SK-MEL-5 (cell line): ENCODE measurements at places on chromosomes 13 and 19. TPM values are rescaled to one million over a fixed set of nuclear protein-coding genes. Genes with fewer than 3 reads are reported as not detected.

CELF5 gene
- total RNA-seq = not detected in 2 replicates

ADM5 gene
- total RNA-seq = 0.59 and 0.61 TPM in 2 replicates

FREM2 gene
- 2.5 and 2.8 TPM in 2 replicates for total RNA-seq

ANKLE1 gene
- 1.3 TPM in 2 replicates for total RNA-seq

CEACAM1 gene
- total RNA-seq = 31.2 and 38.8 TPM in 2 replicates

KLK11 gene
- total RNA-seq = not detected in 2 replicates

ATP8A2 gene
- 0.05 and 0.26 TPM in 2 replicates for total RNA-seq

KCNN1 gene
- 3.5 and 4.6 TPM in 2 replicates for total RNA-seq

GRIK5 gene
- not detected in 2 replicates for total RNA-seq

TLE6 gene
- 3.2 and 4.3 TPM in 2 replicates for total RNA-seq

DNA sequence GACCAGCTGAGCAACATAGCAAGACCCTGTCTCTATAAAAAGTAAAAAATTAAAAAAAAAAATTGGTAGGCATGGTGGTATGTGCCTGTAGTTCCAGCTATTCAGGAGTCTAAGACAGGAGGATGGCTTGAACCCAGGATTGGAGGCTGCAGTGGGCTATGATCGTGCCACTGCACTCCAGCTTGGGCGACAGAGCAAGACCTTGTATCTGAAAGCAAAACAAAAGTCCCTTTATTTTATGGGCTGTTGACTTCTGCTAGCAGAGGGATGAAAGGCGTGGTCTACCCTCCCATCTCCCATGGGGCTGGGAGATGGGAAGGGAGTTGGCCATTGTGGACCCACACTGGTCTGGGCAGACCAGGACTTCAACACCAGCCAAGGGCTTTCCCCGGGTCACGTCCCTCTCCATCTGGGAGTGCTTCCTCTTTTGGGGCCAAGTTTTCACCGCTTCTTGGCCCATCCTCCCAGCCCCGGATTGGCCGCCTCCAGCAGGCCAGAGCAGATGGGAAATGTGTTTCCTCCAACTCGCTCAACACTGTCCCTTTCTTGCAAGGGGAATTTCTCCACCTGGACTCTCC lies 2.2 kb upstream of the TNFSF9 start:
- peak; percentile 86 for DNase-seq

DNA sequence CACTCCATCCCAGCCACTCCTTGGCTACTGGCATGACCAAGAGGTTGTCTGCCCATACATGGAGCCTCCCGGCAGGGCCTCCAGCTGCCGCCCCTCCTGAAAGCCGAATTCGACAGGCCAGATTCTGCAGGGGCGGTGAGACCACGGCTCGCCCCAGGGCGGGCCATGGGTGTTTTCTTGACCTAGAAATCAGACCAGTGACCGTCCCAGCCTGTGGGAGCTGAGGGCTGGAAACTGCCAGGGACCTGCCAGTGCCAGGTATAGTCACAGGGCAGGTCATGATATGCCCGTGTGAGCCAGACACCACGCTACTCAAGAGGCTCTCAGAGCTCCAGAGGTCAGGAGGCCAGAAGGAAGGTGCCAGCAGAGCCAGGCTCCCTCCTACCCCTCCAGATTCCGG lies 16.8 kb downstream of the DAPK3 start:
- no peak for DNase-seq

- peak; percentile 63 for DNase-seq
Measured at GRCh38 chr13:71320452-71320851, 546.6 kb downstream of the DACH1 start.

GRCh38 chr19:18109341-18109732 lies 11.8 kb downstream of the MAST3 start:
- DNase-seq = no peak

- peak; percentile 28 for DNase-seq
Measured at GRCh38 chr13:44575741-44576350, at the start of gene TSC22D1. Gene TSC22D1 (minus strand): TSS chr13:44576330. CDS start chr13:44576074, 256 bp downstream.

DNA sequence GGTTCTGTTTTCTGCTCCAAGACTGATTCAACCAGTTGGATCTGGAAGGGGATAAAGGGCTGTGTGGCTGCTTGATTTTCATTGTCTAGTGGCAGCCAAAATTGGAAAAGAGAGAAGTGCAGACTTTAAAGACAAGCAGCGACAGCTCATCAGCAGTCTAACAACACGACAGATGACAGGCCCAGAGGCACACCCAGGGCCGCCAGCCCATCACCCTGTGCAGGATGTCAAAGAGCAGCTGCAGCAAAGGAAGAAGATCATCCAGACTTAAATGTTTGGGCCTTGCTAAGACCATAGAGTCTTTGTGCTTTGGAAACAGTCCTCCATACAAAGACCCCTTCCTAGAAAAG lies 421.0 kb upstream of the KLF12 start:
- DNase-seq = no peak

DNA sequence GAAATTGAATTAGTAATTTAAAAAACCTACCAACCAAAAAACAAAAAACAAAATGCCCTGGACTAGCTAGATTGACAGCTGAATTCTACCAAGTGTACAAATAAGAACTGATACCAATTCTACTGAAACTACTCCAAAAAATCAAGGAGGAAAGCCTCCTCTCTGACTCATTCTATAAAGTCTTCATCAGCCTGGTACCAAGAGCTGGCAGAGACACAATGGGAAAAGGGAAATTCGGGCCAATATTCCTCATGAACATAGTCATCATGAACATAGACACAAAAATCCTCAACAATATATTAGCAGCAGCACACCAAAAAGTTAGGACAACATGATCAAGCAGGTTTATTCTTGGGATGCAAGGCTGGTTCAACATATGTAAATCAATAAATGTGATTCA lies 2667.7 kb upstream of the PCDH20 start:
- no peak for DNase-seq

- DNase-seq = no peak
Measured at GRCh38 chr13:78609464-78610205, 6.3 kb upstream of the POU4F1 start.

- no peak for DNase-seq
Measured at GRCh38 chr19:14985133-14985532, 5.5 kb upstream of the SLC1A6 start.

DNA sequence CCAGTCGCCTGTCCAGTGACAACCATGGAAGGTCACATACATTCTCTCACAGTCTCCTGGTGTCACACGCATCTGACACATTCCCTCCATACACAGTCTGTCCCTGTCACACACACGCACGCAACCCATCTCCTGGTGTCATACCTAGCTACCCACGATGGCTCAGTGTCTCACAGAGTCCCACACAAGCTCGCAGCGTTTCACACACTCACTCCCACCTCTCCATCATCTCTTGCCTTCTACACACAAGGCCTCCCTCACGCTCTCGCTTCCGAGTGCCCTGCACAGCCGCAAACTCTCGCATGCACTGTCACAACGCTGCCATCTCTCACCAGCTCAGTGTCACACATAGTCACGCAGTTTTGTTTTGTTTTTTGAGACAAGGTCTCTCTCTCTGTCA lies 1.2 kb upstream of the GNG8 start:
- no peak for DNase-seq

- peak; percentile 41 for DNase-seq
Measured at GRCh38 chr19:28289295-28290063, 923.5 kb downstream of the UQCRFS1 start.

DNA sequence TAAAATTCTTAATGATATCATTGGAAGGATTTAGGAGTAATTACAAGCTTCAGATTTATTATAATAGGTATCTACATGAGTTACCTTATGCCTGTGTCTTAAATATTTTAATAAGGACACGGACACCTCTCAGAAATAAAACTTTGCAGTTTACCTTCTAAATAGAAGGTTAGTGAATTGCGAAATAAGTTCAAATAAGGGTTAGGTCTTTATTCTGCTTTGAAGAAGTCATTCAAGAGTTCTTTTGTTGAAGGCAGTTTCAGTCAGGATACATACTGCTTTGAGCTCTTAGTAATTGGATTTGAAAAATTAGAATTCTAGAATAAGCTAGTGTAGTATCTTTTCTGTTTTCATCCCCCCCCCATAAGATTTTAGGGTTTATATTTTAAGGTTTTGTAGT lies 53.0 kb downstream of the NAA16 start:
- no peak for DNase-seq

DNA sequence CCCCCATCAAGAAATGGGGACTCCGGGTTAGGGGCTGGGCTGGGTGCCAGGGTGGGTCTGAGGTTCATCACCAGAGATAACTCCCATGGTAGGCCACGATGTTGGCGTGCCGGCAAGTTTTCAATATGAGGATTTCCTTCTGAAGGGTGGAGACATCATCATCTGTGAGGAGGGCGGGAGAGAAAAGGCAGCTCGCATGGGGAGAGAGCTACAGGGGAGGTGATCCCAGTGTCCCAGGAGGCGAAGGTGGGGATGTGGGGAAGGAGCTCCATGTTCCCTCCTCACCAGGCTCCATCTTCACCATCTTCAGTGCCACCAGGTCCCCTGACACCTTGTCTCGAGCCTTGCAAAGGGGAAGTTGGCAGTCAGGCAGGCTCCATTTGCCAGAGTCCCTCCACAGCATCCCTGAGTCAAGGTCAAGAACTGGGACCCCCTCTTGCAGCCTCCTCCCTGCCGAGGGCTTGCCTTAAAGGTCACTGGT lies 430 bp downstream of the MAP4K1 start:
- DNase-seq = no peak

DNA sequence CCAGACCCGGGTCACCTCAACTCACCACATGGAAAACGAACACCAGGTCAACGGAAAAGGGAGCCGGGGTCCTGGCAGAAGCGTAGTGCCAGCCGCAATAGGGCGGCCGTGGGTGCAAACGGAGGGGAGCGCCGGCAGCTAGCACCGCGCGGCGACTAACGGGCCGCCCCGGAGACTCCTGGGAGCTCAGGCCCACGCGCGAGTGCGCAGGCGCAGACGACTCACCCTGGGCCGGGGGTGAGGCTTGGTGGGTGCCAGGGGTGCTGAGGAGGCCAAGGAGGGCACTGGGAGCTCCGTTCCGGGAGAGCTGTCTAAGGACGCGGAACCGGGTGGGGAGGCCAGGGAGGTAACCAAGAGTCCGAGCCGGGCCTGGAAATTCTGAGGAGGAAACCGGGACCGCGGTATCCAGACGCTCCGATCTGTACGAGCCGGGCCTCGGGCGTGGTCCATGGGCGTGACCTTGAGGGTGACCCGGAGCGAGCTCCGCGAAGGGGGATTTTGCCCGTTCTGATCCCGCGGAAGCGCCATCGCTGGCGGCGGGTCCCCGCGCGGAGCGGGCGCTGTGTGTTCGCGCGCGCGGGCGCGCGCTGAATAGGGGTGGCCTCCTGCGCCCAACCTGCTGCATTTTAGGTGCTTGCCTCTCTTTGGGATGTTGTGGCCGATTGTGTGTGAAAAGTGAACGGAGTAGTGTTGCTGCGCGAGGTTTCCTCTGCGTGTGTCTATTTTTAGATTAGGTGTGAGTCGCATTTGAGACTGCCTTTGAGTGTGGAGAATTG lies at the start of gene ZNF382:
TSS of gene ZNF382 (plus strand) at position 213 of the 776 bp plus-strand sequence. CDS start 4,602 bp downstream, outside the sequence.
- peak; percentile 57 for DNase-seq

- DNase-seq = peak; percentile 63
Measured at GRCh38 chr13:91078093-91078679, 269.3 kb upstream of the MIR17HG start.

GRCh38 chr19:56162258-56162657 lies 13.6 kb upstream of the GALP start:
- no peak for DNase-seq

- DNase-seq = no peak
Measured at GRCh38 chr13:67914535-67914934, 684.4 kb upstream of the PCDH9 start.

- no peak for DNase-seq
Measured at GRCh38 chr13:73702419-73703071, 431.7 kb downstream of the KLF12 start.

GRCh38 chr19:30212574-30212973 lies 159.6 kb upstream of the ZNF536 start:
- DNase-seq = no peak

DNA sequence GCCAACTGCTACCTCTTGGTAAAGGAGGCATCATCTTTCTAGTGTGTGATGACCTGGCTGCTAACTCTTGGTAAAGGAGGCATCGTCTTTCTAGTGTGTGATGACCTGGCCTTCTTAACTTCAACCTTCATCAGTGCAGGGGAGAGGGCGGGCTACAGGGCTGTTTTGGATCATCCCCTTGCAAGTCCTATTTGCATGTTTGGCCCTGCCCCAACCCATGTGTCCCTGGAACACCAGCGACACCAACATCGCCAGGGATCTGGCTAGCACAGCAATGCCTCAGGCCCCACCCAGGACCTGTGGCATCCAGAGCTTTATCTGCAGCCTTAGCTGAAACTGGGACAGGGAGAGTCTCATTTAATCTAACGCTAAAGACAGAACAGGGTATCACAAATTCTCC lies 492.4 kb downstream of the MYO16 start:
- DNase-seq = no peak

DNA sequence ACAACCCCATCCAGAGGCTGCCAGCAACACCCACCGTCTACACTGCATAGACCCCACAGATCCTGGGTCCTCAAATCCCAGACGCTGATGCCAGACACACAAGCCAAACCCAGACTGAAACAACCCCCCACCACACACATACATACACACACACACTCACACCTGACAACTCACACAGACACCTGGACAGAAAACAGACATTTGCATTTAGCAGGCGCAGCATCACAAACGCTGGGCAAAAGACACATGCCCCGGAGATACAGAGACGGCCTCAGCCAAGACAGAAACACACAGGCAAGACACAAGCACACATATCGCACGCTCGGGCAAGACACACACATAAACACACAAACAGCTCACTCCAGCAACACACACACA lies 1.3 kb downstream of the BBC3 start:
- DNase-seq = no peak

DNA sequence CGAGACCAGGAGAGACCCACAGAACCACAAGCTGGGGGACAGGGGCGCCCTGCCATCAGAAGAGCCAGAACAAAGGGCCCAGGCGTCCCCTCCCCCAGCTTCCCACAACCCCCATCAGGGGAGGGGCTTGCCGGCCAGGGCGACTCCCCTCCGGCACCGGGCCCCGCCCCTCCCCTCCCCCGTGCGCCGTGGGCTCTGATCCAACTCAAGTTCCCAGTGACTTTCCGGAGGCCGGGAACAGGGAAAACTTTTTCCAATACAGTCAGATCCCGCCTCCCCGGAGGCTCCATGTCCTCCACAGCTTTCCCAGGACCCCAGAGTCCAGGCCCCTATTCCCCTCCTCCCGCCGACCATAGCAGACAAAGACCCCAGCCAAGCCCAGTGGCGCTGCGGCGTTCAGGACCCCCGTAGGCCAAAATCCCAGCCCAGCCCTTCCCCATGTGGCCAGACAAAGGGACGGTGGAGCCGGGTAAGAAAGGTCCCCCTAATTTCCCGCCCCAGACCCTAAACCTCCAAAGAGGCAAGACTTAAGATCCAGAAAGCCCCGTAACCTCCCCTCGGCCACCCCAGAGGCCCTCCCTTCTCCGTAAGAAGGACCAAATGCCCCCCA lies 673 bp downstream of the TEAD2 start:
- DNase-seq = peak; percentile 70

DNA sequence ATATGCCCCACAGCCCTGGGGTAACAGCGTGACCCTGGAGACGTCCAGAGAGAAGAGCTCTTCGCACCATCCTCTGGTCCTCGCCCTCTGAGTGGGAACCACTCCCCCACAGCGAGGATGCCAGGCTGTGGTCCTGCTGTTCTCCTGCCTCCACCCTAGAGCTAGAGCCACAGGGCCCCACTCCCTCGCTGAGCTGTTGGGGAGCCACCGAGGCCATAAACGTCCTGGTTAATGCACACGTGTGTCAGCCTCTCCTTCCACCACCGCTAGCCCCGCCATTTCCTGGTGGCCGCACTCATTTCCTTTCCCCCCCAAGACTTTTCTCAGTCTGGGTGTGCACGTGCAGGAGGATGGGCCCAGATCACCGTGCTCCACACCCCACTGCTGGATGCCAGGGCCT lies 11.5 kb downstream of the CEACAM16 start:
- DNase-seq = no peak
